Activated T-helper 2 cell treated with anti-CD3 and anti-CD28 coated beads, Interferon-gamma antibody, Interleukin-2, Interleukin-4, amounts not matched to agents 10 μg/mL and 5 μg/mL and 100 μg/mL, durations not matched to agents 14 hours and 24 hours and 36 hours (primary cell): ENCODE measurements at places on chromosomes 1 and 21.

GRCh38 chr1:19759740-19760089 lies 40.0 kb downstream of the TMCO4 start:
- DNase-seq = no peak

DNA sequence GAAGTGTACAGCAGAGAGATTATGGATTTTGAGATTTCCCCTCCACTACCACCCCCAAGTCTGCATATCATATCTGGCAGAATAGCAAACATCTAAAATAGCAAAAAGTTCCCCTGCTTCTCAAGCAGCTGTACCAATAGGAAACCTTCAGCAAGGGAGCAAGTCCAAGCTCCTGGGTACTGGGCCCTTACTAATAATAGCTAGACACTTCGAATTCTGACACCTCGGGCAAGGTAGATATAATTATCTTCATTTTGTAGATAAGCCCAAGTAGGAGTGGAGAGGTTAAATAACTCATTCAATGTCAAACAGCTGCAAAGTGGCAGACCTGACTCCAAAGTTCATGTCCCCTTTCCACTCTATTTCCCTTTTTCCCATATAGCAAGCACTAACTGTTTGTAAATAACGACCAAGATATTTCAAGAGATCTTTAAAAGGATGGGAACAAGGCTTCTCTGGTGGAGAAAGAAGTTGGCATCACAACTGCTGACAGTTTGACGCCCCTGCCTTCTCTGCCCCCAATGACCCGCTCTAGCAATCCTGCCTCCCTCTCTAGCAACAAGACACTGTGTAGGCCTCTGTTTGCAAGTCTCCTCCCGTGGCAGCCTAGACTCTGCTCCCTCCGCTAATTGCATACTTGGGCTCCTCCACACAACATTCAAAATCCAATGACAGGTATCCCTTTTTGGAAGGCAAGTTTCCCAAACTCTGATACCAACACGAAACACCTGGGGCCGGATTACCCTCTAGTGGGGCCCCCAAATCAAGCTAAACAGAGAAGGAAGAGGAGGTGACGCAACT lies 18.7 kb upstream of the ADAR start:
- DNase-seq = no peak

DNA sequence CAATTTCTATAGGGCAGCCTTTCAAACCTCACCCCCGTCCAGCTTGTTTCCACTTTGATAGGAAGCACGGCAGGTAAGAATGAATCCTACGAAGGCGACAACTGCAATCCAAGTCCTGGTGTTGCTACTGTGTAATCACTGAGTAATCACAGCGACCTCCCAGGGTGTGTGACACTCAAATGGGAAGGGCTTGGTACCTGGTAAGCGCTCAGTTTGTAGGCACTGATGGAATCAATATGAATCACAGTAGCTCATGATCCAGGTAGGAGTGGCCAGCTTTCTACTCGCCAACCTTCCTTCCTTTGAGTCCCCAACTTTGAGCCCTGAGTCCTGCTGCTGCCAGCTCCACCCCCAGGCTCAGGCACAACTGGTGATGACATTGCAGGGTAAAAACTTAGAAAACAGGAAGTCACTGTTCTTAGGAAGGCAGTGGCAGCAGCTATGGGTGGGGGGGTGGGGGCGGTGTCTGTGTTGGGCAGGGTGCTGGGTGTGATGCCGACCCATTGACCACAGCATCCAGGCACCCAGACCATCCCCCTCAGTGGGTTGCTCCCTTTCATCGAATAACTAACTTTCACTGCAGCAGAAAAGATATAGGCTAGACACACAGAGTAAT lies 70.7 kb downstream of the CD247 start:
- DNase-seq = peak; percentile 69

DNA sequence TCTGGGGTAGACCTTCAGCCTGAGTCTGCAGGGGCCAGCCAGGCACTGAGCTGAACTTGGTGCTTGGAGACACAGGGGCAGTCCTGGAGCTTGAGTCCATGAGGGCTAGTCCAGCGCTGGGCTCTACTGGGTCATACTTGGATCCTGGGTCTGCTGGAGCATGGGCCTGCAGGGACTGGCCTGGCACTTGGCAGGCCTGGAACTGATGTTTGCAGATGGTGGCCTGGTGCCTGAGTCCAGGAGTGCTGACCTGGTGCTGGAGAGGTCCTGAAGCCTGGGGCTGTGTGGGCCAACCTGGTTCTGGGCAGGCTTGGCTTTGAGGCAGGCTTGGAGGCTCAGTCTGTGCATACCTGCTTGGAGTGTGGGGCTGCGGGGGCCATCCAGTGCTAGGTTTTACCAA lies 143.4 kb upstream of the DSCAM start:
- DNase-seq = no peak

GRCh38 chr1:204143276-204144041 lies 8.4 kb downstream of the ETNK2 start:
- DNase-seq = no peak

GRCh38 chr1:106980121-106980520 lies 76.4 kb upstream of the PRMT6 start:
- no peak for DNase-seq

- no peak for DNase-seq
Measured at GRCh38 chr1:85388416-85388815, 76.5 kb downstream of the DDAH1 start.
